ENCODE measurements at places on chromosomes 12 and 14.

GRCh38 chr14:65949711-65950516, 536.3 kb upstream of the CCDC196 start:
- DNase-seq: no peak

DNA sequence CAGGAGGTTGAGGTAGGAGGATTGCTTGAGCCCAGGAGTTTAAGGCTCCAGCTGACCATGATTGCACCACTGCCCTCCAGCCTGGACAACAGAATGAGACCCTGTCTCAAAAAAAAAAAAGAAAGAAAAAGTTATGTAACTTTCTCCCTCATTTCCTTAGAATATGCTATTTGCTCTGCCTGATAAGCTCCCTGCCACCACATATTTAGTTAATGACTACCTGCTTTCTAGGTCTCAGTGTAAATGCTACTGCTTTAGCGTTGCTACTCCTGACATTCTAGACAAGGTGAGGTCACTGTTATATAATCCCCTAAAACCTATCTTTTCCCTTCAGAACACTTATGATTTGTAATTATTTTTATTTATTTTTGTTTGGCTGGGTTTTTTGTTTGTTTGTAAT, 86.3 kb upstream of the AMN1 start:
- DNase-seq: no peak

GRCh38 chr12:53618275-53618674, 7.9 kb downstream of the ATF7 start:
- no peak for DNase-seq

DNA sequence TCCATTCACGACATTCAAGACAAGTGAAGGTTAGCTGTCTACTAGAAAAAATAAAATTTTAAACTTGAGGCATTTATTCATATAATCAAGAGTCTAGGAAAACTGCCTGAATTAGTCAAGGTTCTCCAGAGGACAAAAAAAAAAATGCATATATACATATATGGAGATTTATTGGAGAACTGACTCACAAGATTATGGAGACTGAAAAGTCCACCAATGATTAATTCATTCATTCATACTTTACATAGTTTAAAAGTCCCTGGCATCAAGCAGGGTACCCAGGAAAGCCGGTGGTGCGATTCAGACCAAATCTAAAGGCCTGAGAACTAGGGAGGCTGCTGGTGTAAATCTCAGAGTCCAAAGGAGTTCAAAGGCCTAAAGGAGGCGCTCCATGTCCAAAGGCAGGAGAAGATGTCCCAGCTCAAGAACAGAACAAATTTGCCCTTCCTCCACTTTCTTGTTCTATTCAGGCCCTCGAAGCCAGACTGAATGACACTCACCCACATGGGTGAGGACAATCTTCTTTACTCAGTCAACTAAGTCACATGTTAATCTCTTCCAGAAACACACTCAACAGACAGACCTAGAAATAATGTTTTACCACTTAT, 64.3 kb downstream of the ANKS1B start:
- no peak for DNase-seq

DNA sequence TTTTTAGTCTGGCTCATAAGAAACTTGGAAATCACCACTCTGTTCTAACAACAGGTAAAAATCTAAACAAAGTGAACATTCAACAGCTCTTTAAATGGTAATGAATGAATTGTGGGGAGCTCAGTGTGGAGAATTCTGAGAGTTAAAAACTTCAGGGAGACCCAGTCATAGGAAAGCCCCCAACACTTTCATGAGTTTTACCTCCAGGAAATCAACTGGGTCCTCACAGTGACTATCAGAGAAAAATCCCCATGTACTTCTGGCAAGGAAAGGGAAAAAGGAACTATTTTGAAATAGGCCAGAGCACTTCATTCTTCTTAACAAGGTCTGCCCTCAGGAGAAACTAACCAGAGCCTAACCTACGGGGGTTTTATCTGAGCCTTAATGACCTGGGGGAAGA, 134.7 kb downstream of the CMAS start:
- no peak for DNase-seq

DNA sequence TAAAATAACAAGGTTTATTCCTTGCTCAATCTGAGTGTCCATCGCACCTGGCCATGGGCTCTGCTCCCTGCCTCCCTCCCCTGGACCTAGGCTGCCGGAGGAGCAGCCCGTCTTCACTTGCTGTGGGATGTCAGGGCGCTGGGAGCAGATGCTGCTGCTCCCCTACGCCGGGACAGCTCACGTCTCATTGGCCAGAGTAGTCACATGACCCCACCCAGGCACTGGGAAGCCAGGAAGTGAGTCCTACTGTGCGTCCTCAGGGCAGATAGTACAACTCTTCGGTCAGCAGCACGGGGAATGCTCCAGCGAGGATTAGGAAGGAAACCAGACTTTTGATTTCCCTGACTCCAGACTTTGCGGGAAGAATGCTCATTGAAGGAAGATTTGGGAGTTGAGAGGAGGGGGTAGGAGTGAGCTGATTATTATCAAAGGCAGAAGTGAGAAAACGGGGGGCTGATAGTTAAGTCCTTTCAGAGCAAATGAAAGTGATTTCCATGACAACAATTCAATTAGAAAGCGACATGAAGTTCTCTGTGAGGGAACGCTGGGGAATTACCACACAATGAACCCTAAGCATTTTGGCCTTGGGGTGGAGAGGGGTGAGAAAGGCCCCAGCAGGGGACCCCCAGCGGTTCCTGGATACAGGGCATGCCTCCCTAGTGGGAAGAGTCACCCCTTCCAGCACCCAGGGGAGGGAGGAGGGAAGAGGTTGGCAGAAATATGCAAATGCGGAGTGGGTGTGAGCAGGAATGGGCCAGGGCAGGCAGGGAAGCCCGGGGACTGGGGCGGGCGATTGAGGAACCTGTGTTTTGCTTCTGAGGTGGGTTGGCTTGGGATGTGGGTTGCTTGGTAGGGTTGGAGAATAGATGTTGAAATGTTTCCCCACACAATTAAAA, 215.5 kb downstream of the AACS start:
- no peak for DNase-seq

DNA sequence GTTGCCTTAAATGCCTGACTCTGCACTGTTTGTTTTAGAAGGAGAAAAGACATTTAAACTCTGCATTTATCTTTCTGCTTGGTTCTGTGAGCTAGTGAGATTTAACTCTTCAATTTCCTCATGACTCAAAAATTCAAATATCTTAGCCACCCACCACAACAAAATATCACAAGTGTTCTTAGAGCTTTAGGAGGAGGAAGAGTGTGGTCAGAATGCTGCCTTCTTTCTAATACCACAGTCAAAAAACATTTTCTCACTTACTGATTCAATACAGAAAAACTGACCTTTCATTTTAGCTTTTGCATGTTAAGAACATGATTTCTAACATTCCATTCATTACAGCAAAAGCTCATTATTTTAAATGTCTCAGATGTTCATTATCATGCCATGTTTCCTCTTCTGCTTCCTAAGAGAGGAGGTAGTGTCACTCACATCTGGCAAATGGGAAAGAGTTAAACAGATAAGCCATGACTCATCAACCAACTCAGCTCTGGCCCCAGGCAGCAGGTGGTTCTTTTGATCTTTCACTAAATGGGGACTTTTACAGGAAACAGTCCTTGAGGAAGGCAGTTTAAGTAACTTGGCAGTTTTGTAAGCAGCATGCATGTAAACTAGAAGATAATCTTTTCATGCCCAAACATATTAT, 56.4 kb upstream of the RNU6-8 start:
- DNase-seq: no peak

DNA sequence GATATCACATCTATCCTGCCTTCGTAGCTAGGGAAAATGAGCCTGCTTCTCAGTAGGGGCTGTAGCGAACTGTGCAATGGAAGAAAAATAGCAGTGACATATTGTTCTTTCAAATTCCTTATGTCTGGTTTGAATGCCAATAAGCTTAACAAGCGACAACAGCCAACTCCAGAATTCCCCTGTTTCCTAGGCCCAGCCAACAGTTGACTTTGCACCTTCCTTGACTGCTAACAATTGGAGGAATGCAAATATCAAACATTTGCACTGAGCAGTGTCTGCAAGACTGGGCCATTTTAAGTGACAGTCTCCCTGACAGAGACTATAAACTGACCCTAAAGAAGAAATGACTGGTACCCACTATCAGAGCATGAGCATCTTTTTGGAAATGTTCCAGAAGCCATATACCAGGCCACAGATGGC, 12.0 kb upstream of the SERPINA1 start:
- DNase-seq: no peak

- DNase-seq: no peak
Observed at GRCh38 chr14:55686713-55687112, 106.7 kb downstream of the KTN1 start.

- no peak for DNase-seq
Observed at GRCh38 chr14:71698027-71698426, 234.2 kb upstream of the RGS6 start.

DNA sequence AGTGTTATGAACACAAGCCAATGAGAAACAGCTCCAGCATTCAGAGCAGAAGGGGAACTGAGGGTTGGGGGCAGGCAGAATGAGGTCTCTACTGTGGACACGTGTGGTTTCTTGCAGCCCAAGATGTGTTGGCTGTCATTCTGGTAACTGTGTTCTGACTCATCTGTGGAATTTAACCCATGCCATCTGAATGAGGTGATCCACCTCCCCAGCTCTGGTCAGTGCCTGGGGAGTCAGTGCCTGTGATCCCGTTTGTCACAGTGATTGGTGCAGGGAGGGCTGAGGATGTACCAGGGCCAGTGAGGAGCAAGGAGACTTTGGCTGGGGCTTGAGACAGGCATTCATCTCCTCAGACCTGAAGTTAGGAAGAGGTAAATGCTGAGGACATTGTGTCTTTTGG, 216.8 kb downstream of the MSRB3 start:
- no peak for DNase-seq

DNA sequence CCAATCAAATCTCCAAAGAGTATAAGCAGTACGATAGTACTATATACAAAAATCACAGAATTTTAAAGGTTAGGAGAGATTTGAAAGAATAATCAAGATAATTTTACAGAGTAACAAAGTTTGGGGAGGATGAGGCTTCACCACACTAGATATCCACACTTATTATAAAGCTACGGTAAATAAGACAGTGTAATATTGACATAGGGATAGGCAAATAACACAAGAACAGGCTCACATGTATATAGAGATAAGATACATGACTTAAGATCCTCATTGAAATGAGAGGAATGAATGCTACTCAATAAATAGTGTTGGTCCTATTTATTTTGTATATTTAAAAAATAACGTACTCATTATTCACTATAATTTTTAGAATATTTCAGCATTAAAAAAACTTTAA, 26.2 kb downstream of the NUMB start:
- no peak for DNase-seq

GRCh38 chr12:103198499-103198898, 241.0 kb downstream of the ASCL1 start:
- no peak for DNase-seq

DNA sequence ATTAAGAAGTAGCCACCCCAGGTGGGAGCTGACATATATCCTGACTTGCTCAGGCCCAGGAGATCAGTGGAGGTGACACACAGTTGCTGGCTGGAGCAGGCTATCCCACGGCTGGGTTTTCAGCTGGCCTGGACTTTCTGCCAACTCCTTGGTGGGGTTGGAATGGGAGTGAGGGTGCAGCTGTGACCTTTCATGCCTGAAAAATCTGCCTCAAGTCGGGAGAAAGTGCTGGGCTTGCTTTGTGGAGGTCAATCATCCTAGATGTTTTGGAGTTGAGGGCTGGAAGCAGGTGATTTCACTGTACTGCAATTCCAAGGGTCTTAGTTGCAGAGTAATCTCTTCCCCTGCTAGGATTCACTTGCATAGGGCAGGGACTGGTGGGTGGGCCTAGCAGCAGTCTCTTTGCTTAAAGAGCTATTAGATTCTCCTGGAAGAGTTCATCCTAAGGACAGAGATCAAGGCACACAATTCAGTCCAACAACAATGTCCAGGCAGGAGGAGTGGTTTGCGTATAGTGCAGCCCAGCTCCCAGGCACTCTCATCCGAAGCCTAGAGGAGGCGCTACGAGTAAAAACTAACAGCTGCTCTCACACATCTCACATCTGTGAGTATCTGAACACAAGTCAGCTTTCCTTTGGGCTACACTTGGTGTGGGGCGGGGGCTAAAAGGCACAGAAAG, 98.1 kb downstream of the GAS2L3 start:
- DNase-seq: no peak

GRCh38 chr12:47757840-47758583, 668 bp downstream of the RAPGEF3 start:
- no peak for DNase-seq

DNA sequence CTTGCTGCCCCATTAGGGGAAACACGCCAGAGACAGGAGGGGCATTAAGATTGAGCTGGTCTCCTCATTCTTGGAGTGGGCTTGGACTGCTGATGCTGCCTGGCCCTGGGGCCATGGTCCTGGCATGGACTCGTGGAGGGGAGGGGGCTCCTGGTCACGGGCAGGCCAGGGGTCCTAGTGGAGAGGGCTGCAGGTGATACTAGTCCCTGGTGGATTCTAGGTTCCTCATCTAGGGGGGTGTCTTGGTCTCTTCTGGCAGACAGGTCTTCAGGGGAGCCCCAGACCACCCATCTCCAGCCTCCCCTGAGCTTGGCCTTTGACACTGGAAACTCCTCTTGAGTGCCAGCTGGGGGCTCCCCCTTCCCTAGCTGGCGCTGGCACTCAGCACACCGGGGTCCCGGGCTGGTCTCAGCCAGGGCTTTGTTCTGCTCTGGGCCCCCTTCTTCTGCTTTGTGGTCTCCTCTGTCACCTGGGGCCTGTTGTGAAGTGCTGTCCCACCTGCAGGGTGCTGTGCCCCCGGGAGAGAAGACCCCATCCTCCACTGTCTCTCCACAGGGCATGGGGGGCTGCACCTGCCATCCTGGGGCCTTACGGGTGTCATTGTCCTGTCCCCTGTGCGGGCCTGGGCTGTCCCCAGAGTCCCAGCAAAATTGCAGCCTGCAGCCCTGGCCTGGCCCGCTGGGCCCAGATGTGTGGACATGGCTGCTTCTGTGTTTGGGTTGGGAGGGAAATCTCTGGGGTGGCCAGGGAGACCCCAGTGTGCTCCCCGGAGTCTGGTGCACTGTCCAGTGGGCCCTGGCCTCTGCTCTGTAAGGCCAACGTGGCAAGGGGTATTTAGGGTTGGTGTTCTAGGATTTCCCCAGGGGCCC, 2.3 kb downstream of the KIF26A start:
- no peak for DNase-seq

GRCh38 chr12:70379846-70380245, 13.8 kb downstream of the KCNMB4 start:
- no peak for DNase-seq

DNA sequence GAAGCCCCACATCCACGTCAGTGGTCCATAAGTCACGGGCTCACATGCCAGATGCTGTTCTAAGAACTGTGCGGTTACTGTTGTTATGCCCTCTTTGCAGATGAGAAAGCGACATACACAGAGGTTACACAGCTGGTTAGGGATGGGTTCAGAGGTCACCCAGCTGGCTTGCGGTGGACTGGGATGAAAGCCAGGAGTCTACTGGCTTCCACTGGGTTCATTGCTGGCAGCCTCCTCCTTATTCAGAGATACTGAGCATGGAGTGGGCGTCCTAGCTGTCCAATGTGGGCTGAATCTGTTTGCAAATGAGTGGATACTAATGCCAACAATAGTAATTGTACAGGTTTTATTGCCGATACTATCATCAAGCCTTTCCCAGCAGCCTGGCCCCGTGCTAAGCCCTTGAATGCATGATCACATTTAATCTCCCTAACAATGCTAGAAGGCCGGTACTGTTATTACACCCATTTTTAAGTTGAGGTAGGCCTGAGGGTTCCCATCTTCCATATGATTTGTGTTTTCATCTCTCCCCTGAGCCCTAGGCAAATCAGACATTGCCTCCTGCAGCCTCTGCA, 129.1 kb downstream of the PLXNC1 start:
- no peak for DNase-seq

GRCh38 chr14:99602788-99603415, 1.1 kb downstream of the CCDC85C start:
- peak; percentile 7 for DNase-seq

Measured in naive thymus-derived CD8-positive, alpha-beta T cell (primary cell).